ENCODE measurements at places on chromosomes 11 and 22.

GRCh38 chr22:37920126-37920525 lies 14.0 kb downstream of the MICALL1 start:
- DNase-seq = no peak

DNA sequence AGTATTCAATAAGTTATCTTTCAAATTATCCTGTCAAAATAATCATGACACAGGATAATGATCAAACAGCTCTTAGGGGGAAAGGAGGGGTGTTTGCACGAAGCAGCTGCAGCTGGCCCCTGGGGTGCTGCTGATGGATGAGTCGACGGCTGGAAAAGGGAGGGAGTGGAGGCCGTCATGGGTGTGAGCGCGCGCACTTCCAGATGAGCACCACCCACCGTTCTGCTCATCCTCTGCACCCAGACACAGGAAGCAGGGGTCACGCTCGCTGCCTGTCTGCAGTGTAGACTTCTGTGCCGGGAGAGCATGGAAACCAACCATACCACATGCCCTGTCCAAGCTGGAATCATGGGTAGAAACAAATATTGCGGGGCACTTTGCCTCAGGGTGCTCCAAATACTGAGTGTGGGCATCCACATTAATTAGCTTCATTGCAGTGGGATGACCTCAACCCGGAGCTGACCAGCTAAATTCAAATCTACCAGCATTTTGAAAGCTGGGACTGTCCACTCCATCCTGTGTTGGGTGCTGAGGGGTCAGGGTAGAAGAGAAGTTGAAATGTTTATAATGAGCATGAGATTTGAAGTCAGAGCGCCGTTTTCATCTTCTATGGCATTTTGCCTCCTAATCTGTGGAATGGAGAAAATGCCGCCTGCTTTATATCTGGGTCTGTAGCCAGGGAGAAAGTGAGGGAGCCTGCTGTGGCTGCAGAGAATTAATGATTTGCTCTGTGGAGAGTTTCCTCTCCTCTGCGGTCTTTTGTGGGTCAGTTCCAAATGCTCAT lies 802.4 kb downstream of the TBC1D22A start:
- no peak for DNase-seq

- DNase-seq = no peak
Observed at GRCh38 chr11:36116161-36116560, 172.3 kb downstream of the LDLRAD3 start.

- DNase-seq = no peak
Observed at GRCh38 chr11:113593698-113594308, 112.3 kb downstream of the TMPRSS5 start.

- DNase-seq = no peak
Observed at GRCh38 chr11:125170001-125170509, 5.5 kb downstream of the PKNOX2 start.

DNA sequence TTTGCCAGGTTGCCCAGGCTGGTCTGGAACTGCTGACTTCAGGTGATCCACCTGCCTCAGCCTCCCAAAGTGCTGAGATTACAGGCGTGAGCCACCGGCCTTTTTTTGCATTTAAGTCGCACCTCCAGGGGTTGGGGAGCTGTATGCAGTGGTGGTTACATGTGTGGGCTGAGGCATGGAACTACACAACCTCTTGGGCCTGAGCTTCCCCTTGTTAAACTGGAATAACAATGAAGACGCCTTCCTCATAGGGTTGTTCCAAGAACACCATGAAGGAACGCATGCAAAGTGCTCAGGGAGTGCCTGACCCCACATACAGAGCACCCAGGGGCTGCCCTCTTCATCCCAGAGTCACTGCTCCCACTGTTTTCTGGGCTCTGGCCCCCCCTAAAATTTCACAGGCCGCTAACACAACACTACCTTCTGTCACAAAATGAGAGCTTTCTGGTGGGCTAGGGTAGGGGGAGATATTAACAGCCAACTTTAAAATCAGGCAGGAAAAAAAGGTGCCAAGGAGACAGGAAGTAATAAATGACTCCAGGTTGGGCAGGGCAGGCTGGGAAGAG lies 1.3 kb upstream of the FAM118A start:
- no peak for DNase-seq

DNA sequence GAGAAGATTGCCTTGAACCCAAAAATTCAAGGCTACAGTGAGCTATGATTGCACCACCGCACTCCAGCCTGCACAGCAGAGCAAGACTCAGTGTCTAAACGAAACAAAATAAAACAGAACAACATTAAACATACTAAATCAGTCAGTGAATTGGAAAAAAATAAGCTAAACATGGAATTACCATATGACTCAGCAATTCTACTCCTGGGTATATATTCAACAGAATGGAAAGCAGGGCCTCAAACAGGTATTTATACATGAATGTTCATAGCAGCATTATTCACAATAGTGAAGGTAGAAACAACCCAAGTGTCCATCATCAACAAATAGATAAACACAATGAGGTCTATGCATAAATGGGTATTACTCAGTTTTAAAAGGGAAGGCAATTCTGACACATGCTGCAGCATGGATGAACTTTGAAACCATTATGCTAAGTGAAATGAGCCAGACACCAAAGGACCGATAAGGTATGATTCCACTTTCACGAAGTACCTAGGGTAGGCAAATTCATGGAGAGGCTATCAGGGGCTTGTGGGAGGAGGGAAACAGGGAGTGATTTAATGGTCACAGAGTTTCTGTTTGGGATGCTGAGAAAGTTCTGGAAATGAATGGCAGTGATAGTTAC lies 15.5 kb downstream of the NTM start:
- no peak for DNase-seq

- no peak for DNase-seq
Observed at GRCh38 chr11:35183326-35183925, 44.5 kb downstream of the CD44 start.

- no peak for DNase-seq
Observed at GRCh38 chr11:46633291-46634217, 16.2 kb downstream of the ATG13 start.

DNA sequence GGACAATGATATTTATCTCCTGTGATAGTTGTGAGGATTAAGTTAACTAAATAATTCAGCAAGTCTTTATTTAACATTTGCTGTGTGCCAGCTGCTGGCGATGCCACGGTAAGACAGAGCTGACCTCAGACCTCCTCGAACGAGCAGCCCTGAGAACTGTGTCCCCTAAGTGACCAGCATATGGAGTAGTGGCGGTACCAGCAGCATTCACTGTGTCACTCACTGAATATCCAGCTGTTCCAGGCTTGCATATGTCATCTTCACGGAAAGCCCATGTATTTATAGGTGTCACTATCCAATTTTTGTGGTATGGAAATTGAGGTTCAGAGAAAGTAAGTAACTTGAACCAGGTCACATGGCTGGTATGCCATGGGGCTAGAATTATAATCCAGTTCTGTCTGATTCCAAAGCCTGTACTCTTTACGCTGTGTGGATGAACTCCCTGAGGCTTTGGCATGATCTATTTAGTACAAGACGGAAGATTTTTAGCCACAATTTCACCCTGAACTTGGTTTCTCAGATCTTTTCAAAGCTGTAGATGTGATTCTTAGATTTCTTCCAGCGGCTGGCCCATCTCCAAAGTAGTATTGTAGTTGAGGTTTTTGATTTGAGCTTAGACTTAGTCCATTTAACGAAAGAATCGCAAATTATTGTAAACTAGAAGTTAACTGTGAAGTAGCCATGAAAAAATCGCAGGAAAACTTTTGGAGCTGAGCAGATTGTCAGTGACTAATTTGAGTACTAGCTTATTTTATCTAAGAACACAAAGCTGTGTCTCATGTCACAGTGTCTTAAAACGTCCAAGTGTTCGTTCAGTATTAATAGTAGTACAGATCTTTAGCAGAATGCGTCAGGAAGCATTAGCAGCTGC lies 49.4 kb upstream of the MYO18B start:
- no peak for DNase-seq

- DNase-seq = no peak
Observed at GRCh38 chr11:117492578-117493251, 165.1 kb downstream of the CEP164 start.

DNA sequence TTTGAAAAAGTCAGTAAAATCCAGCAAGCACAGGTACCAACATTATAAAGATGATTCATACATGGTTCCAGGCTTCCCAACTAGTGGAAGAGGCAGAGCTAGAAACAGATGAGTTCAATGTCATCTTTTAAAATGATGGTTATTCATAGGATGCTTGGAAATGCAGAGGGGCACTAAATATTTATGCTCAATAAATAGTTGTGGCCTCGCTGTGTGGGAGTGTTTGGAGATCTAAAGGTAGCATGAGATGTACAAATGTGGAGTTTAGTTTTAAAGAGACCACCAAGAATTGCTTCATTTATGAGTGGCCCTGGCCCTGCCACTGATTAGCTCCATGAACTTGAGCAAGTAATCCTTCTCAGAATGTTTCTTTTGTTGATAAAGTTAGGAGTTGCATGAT lies 182.2 kb downstream of the ETS1 start:
- no peak for DNase-seq

DNA sequence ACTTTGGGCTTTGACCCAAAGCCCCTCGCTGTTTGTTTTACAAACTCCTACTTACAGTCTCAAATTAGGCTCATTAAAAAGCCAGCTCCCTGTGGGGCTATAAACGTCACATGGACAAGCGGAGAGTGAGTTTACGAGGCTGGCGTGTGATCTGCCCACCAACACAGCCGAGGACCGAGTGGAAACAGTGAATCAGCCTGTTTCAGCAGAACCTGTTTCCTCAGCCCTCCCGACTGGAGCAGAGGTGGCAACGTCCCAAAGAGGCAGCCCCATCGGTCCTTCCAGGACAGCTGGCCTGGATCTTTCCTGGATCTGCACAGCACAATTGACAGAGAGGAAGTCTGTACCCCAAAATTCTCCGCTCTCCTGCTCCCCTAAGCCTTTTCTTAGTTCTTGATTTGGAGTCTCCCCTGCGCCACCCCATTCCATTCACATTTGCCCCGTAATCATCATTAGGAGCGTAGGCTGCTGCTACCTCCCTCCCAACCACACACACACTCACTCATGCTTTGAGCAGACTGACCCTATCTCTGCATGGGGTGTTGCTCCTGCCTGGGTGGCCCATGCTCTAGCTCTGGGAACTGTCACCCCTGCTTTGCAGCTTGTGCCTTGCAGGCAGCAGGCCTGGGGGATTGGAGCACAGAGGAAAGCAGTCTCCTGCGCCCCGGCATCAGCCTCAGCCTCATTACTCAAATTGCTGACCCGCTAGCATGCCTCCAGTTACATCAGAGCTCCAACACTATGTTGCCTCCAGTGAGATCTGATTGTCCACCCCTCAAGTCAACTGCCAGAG lies 117.8 kb downstream of the NAT10 start:
- no peak for DNase-seq

DNA sequence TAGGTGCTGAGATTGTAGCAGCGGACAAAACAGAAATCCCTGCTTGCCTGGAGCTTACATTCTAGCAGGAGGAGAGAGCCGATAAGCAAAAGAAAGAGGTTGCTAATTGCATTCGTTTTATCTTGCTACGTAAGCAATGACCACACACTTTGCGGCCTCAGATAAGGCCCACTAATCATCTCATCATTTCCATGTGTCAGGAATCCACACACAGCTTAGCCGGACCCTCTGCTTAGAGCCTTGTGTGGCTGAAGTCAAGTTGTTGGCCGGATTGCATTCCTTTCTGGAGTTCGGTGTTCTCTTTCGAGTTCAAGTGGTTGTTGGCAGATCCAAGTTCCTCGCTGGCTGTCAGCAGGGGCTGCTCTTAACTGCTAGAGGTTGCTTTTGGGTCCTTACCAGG lies 101.6 kb downstream of the CHST1 start:
- no peak for DNase-seq

DNA sequence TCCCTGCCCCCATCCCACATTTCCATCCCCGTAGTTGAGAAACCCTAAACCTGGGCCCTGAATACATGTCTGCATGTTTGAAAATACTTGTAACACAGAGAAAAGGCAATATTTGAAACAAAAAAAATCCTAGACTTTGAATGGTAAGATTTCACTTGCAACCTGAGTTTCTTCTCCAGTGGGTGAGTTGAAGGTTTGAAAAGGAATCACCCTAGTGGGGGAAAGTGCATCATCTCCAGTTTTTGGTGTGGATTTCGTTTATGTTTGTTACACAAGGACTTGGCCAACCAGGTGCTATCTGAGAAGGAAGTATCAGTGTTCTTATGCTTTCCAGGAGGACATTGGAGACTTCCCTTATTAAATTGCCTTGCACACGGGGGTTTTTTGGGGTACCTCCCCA lies 90.4 kb downstream of the ABTB2 start:
- DNase-seq = no peak

DNA sequence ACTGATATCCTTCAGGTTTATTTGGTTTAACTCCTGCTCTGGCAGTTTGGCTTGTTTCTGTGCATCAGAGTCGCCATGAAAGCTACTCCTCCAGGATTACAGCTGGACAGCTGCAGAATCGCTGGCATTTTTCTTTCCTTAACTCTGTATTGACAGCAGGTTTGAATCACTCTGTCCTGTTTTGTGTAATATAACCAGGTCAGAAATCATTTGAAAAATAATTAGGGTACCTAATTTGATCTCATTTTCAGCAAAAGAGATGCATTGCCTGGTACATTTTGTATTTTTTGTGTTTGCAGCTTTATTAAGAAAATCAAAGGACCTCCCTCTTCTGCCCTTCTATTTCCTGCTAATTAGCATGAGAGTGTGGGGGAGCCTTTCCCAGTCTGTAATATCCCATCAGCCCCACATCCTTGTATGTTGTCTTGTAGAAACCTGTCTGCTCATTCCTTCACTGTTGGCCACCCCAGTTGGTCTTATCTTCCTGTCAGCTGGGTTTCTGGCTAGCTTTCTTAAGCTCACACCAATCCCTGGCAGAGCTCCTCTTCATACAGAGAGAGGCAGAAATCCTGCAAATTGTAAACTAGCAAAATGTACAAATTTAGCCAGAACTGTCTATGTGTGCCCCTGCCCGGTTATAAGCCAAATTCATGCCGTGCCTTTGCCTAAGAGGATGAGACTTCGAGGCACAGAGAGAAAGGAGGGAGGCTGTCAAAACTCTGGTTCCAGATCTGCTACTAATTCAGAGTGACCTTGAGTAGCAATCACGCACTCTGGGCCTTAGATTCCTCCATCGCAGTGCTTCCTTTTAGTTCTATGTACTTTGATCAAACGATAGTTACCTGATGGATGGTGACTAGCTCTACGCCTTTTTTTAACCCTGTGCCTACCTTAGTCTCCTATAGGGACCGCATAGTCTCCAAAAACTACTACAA lies 200.6 kb downstream of the NAV2 start:
- no peak for DNase-seq

DNA sequence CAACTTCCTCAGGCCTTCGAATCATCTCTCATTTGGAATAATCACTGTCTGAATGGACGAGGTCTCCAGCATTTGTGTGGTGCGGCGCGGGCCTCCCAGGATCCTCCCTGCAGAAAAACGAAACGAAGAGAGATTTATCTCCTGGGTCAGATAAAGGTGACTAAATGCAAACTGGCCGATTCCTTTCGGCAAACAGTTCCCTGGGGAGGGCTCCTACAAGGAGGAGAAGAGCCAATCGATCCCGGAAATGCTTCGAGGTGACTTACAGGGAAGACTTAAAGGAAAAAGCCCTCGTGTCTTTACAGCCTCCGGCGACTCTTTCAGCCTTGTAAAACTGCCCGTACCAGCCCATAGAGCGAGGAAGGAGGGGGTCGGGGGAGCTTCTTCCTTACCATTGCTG lies 126.5 kb downstream of the MIAT start:
- no peak for DNase-seq

- DNase-seq = no peak
Observed at GRCh38 chr11:83241291-83241946, 44.7 kb downstream of the CCDC90B start.

GRCh38 chr11:92413757-92414513 lies 189.3 kb downstream of the FAT3 start:
- DNase-seq = no peak

GRCh38 chr22:26766510-26767350 lies 109.3 kb downstream of the MIAT start:
- no peak for DNase-seq

Measured in cortex of kidney (tissue), 1 donor.